ENCODE measurements at places on chromosomes 6 and 20.

GRCh38 chr6:155325700-155326516 is 11.6 kb upstream of the TFB1M start:
- DNase-seq: no peak

GRCh38 chr6:33806841-33807240 is 3.0 kb upstream of the MLN start:
- no peak for DNase-seq

GRCh38 chr6:163646133-163646532 is 231.6 kb downstream of the QKI start:
- DNase-seq: no peak

DNA sequence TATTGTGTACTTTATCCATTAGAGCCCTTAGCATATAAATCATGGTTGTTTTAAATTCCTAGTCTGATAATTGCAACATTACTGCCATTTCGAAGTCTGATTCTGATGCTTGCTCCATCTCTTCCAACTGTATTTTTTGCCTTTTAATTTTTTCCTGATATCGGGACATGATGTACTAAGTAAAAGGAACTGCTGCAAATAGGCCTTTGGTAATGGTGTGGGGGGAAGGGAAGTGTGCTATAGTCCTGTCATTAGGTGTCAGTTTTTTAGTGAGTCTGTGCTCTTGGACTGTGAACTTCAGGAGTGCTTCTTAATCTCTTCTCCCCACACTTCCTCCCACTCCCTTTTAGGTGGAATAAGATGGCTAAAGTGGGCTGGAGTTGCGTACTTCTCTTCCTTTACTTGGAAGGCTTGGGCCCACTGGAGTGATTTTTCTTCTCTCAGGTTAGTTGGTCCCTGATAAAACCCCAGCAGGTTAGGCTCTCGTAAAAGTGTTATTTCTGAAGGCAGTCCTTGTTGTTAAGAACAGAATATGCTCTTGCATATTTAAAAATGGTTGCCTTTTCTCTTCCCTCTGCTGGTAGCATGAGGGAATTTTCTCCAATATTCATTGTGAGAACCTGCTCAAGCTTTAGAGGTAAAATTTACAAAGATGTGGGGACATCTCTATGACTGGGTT is 18.1 kb downstream of the STXBP5 start:
- no peak for DNase-seq

- DNase-seq: no peak
Measured at GRCh38 chr6:165167861-165168260, 141.5 kb downstream of the C6orf118 start.

DNA sequence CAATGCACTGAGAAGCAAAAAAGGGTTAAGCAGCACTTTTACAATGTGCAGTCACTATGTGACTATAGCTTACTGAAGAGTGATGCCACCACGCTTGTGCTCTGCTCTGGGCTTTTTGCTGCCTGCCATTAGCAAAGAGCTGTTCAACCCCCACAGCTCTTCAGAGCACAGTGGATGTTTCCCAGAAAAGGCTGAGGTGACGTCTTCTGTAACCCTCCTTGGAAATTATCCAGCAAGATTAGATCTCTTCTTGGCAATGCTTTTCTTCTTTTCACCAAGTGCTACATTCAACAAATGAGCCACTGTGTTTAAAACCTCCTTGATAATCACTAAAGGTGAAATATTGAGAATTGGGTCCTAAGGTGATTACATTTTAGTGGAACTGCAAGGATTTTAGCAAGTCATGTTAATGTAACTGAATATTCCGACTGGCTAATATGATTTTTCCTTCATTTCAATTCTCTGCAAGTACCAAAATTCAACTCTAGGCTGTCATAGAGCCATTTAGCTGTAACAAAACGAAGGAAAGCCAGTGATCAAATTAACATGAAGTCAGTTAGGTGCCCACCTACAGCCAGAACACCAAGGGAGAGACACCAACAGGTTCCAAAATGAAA is 34.9 kb downstream of the ELOVL5 start:
- no peak for DNase-seq

GRCh38 chr20:9262653-9263194 is 193.8 kb downstream of the PLCB4 start:
- no peak for DNase-seq

GRCh38 chr20:63500902-63501817 is 2.3 kb upstream of the EEF1A2 start:
- DNase-seq: no peak

DNA sequence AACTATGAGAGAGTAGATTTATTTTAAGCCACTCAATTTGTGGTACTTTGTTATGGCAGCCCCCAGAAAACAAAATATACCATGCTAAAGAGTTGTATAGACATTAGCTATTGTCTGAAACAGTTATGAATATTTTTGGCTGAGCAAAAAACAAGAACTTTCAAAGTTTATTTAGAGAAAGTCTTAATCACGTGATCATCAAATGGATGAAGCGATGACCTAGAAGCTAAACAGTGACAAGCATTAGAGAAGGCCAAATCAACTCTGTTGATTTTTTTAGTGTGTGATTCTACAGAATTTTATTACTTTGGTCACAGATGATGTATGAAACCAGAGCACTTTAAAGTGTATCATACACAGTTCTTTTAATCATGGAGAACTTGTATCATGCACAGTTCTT is 1247.9 kb upstream of the MAP3K7 start:
- DNase-seq: no peak

DNA sequence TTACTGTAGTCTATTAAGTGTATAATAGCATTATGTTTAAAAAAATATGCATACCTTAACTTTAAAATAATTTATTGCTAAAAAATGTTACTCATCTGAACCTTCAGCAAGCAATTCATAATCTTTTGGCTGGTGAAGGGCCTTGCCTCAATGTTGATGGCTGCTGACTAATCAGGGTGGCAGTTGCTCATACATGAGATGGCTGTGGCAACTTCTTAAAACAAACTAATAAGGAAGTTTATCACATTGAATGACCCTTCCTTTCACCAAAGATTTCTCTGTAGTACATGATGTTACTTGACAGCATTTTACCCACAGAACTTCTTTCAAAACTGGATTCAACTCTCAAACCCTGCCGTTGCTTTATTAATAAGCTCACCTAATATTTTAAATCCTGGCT is 84.0 kb downstream of the TASP1 start:
- no peak for DNase-seq

DNA sequence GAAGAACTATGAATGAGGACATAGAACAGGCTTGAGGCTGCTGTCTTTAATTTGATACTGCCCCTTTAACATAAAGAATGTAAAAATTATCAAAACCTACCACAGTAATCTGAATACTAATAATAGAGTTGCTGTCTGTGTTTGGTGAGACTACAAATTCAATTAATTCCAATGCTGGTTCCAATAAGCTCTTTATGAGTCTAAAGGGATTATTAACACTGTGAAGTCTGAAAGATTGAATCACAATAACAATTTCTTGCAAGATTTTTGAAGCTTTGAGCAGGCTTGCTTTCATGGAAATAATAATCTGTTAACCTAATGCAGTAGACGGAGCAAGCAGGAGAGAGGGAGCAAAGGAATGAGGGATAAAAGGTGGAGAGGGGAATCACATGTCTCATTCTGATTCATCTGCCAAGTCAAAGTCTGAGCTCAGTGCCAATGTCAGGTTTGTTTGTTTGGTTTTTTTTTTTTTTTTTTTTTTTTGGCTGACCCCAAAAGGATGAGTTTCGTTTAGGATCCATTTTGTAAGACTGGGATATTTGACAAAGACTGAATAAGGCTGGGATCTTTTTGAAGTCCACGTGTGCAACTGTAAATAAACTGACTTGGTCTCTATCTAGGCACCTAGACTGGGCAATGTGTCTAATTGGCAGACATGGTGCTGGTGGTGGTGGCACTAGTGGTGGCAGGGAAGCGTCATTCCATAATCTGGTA is 211.6 kb downstream of the RNF144B start:
- DNase-seq: no peak

DNA sequence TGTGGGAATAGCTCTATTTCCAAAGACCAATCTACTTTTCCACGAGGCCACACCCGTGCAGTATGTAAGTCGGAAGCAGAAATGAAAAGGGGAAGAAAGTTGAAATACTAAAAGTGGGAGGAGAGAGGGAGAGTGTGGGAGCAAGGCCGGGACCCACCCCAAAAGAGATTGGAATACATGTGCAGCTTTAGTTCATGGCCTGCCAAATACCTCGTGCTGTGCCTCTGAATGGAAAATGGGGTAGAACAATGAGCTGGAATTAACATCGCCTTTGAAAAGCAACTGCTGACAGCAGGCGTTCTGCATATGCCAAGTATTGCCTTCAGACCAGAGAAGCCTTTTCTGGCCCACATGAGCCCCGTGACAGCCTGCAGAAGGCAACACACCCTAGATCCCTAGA is 155.6 kb downstream of the CD83 start:
- DNase-seq: no peak

GRCh38 chr6:73400656-73401055 is 6.0 kb downstream of the DDX43 start:
- DNase-seq: no peak

- DNase-seq: no peak
Measured at GRCh38 chr20:48754292-48754691, 73.5 kb downstream of the PREX1 start.

Measured in H54 (cell line).